SJCRH30 (cell line): ENCODE measurements at places on chromosomes 11 and 22. TPM values are rescaled to one million over a fixed set of nuclear protein-coding genes. Genes with fewer than 3 reads are reported as not detected.

Gene MGAT3
- not detected in 2 replicates for total RNA-seq

Gene FADS3
- total RNA-seq = 40.5 and 42.1 TPM in 2 replicates

Gene RHOG
- 15.5 and 17.4 TPM in 2 replicates for total RNA-seq

Gene SIDT2
- total RNA-seq = 13.7 and 15.0 TPM in 2 replicates

Gene NTM
- not detected in 2 replicates for total RNA-seq

Gene FGF3
- total RNA-seq = not detected in 2 replicates

DNA sequence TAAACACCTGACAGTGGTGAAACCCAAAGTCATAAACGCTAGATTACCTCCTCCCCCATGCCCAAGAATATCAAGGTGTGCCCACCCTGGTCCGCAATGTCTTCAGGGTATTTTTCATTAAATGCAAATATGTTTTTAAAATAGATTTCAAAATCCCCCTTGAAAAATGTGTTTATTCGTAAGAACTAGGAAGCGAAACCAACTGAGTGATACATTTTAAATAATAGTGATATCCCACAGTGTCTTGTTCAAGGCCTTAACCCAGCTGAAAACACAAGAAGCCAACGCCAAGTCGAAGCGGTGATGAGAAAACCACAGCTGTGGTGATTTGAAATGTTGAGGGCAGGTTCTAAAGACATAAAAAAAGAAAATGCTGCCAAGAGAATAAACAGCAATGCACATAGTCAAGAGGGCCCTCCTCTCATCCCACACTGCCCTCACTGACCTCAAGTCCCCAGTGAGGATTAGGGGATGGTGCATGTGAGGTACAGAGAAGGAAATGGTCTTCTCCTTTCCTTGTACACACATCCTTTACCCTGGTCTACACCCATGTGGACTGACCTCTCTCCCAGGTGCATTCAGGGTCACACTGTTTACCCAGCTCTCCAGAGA lies 25.5 kb downstream of the KCNJ1 start:
- DNase-seq = no peak

DNA sequence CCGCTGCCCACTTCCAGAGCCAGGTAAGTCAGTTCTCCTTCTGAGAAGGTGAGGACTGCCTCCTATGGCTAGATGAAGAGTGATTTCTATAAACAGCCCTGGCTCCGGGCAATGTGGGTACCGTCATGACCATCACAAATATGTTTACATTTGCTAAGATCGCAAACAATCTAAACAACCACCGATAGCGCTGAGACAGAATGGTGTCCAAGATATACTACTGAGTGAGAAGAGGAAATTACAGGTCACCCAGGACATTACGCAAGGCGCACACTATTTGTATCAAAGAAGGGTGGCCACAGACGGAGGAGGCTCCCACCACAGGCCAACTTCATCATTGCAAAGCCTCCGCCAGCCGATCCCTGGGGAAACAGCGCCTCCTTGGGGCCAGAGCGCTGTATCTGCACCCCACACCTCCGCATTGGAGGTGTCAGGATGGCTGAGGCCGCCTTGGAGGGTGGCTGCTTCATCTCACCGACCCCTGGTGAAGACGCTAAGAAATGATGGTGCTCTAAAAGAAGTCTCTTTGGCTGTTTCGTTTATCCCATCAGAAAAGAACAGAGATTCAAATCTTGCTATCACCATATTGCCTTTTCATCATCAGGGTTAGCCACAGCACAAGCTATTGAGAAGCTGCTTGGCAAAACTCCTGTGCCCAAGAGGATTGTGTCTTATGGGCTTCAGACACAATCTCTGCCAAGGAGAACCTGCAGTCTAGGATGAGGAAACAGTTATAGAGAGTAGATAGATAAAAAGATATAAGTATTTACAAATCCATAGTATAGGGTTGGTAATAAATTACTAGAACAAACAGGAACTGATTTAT lies 12.3 kb upstream of the ASRGL1 start:
- peak; percentile 11 for DNase-seq

GRCh38 chr22:48921411-48921903 lies 906.2 kb downstream of the BRD1 start:
- no peak for DNase-seq

DNA sequence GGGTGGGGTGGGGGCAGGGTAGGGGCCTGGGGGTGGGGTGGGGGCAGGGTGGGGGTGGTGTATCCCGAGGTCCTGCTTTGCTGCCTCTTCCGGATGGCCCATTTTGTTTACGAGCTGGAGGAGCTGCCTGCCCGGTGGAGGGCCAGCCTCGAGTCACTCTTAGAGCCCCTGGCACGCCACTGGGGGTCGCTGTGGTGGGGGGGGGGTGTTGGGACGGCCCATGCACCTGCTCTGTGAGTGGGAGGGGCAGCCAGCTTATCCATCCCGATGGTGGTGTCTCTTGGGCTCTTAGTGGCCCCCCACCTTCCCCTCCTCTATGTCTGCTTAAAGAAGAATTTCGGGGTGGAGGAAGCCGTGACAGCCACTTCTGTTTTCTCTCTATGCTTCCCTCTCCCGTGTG lies 24.6 kb downstream of the MRGPRD start:
- peak; percentile 19 for DNase-seq

DNA sequence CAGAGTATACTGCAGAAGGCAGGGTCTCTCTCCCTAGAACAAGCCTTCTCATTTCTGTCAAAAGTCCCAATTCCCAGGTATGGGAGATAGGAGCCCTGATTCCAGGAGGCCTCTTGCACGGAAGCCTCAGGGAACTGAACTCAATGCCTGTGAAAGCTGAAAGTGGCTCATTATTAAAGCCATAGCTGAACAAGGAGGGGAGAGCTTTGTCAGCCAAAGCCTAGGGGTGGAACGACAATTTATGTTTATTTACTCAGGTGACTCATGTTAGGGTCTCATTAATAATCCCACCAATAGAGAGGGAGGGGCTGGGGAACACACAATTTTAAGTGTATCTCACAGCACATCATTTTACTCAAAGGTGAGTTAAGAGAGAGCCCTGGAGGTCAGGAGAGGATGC lies 44.9 kb downstream of the DSCAML1 start:
- no peak for DNase-seq

DNA sequence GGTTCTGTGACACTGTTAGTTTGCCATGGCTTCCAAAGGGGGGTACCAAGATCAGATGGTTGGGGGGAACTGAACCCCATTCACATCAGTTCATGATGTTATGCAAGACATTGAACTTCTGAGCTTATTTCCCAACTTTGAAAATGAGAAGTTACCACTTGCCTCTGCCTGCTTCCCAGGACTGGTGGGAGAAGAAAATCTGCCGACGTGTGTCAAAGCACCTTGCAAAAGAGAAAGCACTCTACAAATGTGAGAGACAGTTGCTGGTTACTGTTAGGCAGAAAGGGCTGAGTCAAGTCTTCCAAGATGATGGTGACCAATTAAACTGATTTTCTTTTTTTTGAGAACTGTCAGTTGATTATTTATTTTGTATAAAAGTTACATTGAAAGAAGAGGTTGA lies 45.6 kb downstream of the SMCO4 start:
- DNase-seq = no peak
